MCF 10A (cell line): ENCODE measurements at places on chromosomes 11 and 22. TPM values are rescaled to one million over a fixed set of nuclear protein-coding genes. Genes with fewer than 3 reads are reported as not detected.

SLC43A3 gene
- total RNA-seq: 96.6 and 112 TPM in 2 replicates

TMEM151A gene
- 0.12 TPM in 1 of 2 replicates, not detected in the other for total RNA-seq

ARSA gene
- total RNA-seq: 21.3 and 22.0 TPM in 2 replicates

TEX54 gene
- total RNA-seq: not detected in 2 replicates

BIRC3 gene
- 91.6 and 124 TPM in 2 replicates for total RNA-seq

SVIP gene
- total RNA-seq: 8.6 and 8.8 TPM in 2 replicates

PGA4 gene
- total RNA-seq: not detected in 2 replicates

OR52E6 gene
- total RNA-seq: not detected in 2 replicates

TST gene
- 16.2 and 16.4 TPM in 2 replicates for total RNA-seq

GRCh38 chr11:101133190-101133589, 3.6 kb upstream of the PGR start:
- peak; percentile 32 for DNase-seq

DNA sequence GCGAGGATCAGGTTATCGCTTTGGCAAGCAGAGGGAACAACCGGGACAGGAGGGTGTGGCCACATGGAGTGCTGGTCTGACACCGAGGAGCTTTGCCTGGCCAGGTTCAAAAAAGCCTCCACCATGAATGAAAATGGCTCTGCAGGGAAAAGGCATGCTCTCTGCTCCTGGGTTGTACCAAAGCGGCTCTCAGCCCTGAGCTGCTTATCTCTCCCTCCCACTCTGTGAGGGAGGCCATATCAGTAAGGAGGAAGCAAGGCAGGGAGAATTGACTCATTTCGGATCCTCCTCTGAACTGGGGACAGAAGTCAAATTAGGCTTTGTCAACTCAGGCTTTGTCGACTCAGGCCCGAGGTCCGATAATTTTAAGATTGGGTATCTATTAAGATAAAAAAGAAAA, 82.9 kb upstream of the CRTAM start:
- DNase-seq: no peak

DNA sequence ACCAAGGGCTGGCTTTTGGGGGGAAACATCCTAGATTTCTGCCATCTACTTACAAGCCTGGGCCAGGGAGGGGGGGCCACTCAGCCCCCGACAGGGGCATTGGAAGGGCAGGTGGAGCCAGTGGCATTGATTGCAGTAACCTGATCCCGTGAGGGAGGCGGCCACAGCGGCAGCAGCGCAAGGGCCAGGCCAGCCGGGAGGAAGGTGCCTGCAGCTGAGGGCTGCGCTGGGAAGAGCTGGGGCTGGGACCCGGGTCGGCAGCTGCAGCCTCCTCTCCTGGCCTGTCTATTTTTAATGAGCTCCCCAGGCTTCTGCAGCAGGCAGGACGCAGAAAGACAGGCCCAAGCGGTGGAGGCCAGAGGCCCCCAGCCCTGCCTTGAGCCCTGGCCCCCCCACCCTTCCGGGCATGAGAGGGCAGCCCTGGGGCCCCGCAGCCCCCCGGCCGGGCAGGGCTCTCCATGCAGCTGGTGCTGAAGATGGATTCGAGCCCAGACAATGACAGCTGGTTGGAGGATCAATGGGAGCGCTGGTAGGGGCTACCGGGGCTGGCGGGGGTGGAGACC, 10.6 kb downstream of the FREY1 start:
- no peak for DNase-seq

GRCh38 chr11:30018495-30018894, 1.7 kb upstream of the KCNA4 start:
- no peak for DNase-seq

DNA sequence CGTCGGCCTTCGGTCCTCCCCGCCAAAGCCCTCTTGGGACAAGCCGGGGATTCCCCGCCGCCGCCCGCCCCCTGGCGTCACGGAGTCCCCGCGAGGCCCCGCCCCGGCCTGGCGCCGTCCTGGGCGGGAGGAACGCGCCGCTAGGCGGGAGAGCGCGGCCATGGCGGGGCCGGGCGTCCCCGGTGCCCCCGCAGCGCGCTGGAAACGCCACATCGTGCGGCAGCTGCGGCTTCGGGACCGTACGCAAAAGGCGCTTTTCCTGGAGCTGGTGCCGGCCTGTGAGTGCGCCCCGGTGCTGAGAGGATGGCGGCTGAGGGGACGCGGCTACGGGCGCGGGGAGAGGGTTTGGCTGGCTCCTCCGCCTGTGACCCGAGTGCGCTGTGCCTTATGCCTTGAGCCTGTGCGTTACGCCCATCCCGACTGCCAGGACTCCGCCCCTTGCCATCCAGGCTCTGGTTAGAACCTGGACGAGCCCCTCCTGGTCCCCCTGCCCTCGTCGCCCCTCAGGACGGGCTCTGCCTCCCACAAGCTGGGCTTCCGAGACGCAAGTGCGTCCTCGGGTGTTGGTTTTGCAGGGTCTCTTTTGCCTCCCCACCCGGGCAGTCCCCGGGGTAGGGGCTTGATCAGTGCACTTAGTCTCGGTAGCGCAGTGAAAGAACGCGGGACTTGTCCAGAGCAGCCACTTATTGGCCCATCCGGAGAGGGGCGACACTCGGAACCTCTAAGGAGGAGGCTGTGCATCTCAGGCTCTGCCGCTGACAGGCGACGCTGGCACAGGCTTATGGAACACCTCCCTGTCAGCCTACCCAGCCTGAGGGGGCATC, at the start of gene ATG16L2:
Gene ATG16L2 (plus strand): TSS at position 126 of the 824 bp plus-strand sequence. CDS start 35 bp downstream, at position 161.
- DNase-seq: peak; percentile 87

DNA sequence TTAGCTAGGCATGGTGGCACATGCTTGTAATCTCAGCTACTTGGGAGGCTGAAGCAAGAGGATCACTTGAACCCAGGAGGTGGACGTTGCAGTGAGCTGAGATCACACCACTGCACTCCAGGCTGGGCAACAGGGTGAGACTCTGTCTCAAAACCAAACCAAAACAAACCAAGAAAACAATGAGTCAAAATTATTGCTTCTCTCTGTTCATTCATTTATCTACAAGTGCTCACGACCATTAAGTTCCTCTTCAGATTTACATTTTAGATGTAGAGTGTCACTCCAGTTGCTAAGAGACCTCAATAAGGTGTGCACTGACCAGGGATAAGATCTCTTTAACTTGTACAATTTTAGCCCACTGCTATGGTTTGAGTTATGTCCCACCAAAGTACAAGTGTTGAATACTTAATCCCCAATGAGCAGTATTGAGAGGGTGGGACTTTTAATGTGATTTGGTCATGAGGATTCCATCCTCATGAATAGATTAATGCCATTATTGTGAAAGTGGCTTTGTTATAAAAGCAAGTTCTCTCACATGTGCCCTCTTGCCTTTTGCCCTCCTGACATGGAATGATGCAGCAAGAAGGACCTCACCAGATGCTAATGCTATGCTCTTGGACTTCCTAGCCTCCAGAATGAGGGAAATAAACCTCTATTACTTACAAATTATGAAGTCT, 7.8 kb downstream of the HNRNPUL2 start:
- DNase-seq: no peak

DNA sequence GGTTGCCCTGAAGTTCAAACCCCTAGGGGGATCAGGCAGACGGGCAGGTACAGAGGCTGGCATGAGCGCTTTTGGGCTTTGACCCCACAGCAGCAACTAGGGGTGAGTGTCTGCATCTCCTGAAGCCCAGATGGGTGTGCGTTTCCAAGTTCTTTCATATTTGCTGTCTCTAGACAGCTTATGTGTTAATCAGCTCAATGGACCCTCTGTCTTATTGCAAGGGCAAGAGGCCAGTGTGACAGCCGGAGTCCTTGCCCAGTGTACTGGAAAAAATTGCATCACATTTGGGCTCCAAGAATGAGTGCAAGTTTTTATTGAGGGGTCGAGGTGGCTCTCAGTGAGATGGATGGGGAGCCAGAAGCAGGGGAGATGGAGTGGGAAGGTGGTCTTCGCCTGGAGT, 1863.7 kb upstream of the RAG2 start:
- DNase-seq: no peak

- DNase-seq: peak; percentile 51
Observed at GRCh38 chr11:106482917-106483785, 405.7 kb downstream of the AASDHPPT start.
